ENCODE measurements at places on chromosomes 5 and 9. TPM values are rescaled to one million over a fixed set of nuclear protein-coding genes. Genes with fewer than 3 reads are reported as not detected.

GRCh38 chr5:134275822-134276221 is 49.9 kb upstream of the PPP2CA start:
- DNase-seq = no peak

The PRKACG gene
- not detected for polyA plus RNA-seq

GRCh38 chr5:154333016-154333415 is 112.8 kb upstream of the SAP30L start:
- no peak for DNase-seq

The CXXC5 gene
- 217 TPM for polyA plus RNA-seq

The FOXD4L5 gene
- 0.39 TPM for polyA plus RNA-seq
